ENCODE measurements at places on chromosomes 4 and X.
A peak's percentile ranks its signal among the peaks of the same experiment; 100 is the strongest.

- no peak for DNase-seq
Measured at GRCh38 chrX:42460706-42461105, 317.3 kb downstream of the PPP1R2C start.

DNA sequence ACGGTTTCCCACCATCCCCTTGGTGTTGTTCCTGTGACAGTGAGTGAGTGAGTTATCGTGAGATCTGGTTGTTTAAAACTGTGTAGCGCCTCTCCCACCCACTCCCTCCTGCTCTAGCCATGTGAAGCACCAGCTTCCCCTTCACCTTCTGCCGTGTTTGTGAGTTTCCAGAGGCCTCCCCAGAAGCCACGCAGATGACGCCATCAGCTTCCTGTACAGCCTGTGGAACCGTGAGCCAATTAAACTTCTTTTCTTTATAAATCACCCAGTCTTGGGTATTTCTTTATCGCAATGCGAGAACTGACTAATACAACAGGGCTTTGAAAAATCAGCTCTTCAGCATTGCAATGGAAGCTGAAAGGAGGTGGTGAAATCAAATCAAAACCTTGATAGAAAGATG is 50.0 kb downstream of the FGFBP1 start:
- DNase-seq = no peak

GRCh38 chr4:16837475-16837874 is 61.0 kb downstream of the LDB2 start:
- DNase-seq = no peak

- no peak for DNase-seq
Measured at GRCh38 chr4:112515198-112516065, 548 bp downstream of the NEUROG2 start.

- DNase-seq = peak; percentile 29
Measured at GRCh38 chr4:42151568-42152506, 618 bp downstream of the BEND4 start.

GRCh38 chr4:118850488-118851173 is 14.7 kb upstream of the SEC24D start:
- no peak for DNase-seq

DNA sequence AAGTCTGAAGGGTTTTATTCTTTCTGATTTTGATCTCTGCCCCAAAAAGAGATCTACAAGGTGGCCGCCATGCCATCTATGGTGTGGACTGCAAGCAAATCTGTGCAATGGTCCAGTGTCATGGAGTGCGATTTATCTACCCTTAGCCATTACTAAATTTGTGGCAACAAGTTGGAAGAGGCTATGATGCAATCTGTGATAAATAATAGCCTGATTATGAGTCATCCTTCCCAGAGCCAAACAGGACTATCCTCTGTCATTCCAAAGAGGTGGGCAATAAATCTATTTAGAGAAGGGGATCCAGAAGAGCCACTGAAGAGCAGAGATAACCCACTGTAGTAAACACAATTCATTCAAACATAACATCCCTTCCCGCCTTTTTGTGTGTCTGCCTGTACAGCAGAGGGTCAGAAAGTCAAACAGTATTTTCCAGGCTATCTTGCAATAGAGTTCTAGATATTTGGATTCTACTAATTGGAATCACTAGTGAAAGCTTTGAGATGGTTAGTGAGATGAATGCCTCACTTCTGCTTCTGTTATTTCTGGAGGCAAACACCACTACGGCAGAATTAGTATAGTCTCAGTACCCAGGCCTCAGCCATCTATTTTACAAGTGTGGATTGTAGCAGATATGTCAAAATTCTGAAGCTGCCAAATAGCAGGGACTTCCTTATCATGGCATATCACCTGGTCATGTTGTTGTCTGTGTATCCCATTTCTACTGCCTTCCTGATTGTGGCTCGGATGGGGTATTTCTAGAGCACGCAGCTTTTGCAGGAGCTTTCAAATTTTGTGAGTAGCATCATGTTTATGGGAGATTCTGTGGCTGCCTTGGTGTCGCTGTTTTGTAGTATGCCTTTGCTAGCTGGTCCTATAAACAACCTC is 192.0 kb downstream of the SMIM20 start:
- no peak for DNase-seq

- no peak for DNase-seq
Measured at GRCh38 chr4:167885071-167885470, 207.3 kb upstream of the ANXA10 start.

DNA sequence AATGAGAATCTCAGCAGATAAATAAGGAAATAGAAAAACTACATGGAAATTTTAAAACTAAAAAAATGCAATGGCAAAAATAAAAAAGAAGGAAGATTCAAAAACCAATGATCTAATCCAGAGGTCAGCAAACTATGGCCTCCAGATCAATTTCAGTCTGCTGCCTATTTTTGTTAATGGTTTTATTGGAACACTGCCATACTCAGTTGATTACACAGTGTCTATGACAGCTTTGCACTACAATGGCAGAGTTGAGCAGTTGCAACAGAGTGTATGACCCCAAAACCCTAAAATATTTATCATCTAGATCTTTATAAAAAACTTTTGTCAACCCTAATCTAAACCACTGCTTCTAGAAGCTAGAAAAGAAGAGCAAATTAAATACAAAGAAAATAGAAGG is 170.3 kb downstream of the RAB28 start:
- no peak for DNase-seq

- no peak for DNase-seq
Measured at GRCh38 chr4:120557372-120557771, 365.2 kb downstream of the PRDM5 start.

DNA sequence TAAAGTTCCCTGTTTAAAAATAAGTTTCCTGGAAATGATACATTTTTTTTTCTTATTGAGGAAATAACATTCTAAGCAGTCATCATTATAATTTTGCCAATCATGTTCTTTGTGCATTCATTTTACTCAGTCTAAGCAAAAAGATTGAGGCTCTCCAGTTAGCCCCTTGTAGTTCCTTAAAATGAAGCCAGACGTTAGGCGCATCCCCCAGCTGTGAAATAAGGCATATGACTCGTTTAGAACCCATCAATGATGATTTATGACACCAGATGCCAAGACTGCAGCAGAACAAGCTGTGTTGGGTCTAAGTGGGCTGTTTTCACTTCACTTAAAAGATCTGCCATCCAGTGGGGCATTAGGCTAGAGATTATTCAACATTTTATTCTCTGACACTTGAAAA is 17.0 kb downstream of the PDGFC start:
- DNase-seq = no peak

DNA sequence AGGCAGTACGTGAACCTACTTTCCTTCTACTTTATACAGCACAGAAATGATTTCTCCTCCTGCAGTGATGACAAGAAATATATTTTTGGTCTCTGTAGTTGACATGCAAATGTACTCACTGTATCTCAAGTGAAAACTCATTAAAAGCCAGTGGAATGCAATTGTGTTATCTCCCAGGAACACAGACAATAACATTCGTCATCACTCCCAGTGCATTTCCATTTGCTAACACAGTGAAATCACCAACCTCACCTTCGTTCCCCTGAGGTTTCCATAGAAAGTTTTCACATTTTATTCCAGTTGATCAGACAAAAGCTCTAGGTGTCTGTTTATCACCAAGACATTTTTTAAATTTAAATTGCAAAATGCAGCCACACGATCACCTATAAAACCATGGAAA is 2.5 kb upstream of the SPANXD start:
- no peak for DNase-seq

DNA sequence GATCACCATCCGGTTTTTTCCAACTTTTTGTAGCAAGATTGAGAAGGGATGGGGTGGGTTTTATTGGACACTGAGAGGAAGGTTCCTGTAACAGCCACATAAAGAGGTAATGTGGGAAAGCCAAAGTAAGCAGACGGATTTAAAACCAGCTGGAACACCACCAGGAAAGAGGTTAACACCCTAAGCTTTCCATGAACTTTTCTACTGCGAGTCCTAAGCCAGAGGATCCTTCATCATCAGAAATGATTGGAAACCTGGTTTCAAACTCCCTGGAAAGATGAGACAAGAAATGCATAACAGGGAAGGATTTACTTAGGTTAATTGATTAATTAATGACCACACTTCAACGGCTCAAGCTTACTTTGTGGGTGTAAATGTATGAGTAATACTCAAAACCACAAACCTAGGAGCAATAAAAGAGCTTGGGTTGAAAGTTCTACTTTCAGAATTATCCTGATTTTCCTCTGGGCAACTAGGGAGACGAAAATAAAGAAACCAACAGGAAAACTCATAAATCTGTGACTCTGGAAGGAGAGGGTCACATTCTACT is 91.5 kb downstream of the COX18 start:
- DNase-seq = no peak

DNA sequence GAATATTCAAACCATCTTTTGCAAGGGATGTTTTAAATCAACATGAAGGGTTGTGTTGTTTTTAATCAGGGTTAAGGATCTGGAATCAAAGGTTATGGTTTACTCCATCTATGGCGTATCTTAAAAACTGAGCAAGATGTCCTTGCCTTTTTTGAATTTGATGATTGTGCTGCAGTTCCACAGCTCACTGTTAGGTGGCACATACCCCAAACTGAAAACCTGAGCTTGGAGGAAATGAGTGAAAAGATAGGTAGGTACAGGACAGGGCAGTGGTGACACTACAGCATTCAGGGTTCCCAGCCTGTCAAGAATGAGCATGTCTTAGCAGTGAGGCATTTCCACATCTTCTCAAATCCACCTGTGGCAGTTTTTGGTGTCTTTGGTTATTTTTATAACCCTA is 13.1 kb upstream of the EOLA1 start:
- DNase-seq = no peak

DNA sequence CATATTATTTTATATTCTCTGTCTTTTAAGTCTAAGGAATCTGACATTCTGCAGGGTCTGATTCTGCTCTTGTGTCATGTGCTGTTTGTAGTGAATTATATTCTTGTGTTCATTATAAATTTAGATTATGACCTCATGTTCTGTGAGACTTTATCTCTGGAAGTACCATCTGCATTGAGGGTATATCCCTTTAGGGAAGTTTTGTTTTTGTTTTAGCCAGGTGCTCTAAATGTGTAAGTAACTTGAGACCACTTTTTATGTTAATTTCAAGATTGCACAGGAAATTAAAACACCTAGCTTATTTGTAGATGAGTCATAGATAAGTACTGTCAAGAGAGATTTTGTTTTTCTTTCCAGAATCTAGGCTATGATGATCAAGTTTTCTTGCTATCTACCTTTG is 35.0 kb upstream of the DKK2 start:
- DNase-seq = no peak

GRCh38 chr4:93879919-93880318 is 51.4 kb downstream of the ATOH1 start:
- DNase-seq = no peak

GRCh38 chrX:133670383-133670782 is 255.1 kb upstream of the GPC4 start:
- no peak for DNase-seq

- DNase-seq = no peak
Measured at GRCh38 chr4:6699903-6700302, 6.2 kb downstream of the S100P start.

DNA sequence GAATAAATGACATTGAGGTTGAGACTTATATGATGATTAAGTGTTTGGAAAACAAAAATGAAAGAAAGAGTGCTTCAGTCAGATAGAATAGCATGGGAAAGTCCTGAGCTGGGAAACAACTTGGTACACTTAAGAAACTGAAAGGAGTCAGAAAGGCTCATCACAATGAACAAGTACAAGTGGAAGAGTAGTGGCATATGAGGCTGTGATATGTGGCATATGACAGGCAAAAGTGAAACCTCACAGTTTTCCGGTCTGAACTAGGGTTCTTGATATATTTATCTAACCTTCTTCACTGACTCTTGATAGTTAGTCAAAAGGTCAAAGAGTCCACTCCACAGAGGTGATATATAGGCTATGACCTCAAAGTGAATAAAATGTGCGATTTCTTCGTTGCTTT is 537.1 kb upstream of the CXorf51A start:
- DNase-seq = no peak

DNA sequence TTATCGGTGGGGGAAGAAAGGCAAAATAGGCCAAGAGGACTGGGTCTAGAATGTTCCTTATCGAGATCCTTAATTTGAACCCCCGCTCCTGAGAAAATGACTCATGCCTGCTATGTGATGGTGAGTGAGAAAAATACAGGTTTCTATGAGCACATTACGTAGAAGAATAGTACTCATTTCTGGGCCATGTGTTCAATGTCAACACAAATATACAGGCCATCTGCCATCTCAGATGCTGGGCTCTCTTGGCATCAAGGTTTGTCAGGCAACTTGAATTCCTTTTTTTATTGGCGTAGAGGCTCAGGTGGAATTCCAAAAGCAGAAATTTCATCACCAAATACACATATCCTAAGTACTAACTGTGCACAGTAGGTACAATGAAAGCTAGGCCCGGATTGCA is 81.4 kb upstream of the TRIM2 start:
- DNase-seq = no peak

GRCh38 chrX:75276666-75277065 is 2.8 kb downstream of the UPRT start:
- DNase-seq = no peak

DNA sequence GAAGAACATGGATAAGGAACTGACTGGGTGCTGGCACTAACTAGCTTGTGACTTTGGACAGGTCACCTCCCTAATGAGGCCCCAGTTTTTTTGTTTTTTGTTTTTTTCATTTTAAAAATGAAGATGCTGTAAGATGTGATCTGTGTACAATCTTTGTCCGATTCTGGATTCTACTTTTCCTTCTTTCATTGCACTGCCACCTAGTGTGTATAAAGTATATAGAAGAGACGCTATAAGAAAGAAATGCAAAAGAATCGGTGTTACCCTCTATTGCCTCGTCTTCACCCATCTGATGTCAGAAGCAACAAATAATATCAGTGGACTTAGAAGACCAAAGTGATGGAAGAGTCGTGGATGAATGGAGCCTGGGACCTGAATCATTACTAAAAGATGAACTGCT is 58.6 kb upstream of the P2RY10 start:
- DNase-seq = no peak

DNA sequence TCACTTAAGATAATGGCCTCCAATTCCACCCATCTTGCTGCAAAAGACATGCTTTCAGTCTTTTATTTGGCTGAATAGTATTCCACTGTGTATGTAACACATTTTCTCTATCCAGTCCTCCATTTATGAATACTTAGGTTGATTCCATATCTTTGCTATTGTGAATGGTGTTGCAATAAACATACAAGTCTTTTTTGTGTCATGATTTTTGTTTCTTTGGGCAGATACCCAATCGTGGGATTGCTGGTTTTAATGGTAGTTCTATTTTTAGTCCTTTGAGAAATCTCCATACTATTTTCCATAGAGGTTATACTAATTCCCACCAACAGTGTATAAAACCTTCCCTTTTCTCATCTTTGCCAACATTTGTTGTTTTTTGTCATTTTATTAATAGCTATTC is 180.9 kb downstream of the SMIM20 start:
- DNase-seq = no peak

DNA sequence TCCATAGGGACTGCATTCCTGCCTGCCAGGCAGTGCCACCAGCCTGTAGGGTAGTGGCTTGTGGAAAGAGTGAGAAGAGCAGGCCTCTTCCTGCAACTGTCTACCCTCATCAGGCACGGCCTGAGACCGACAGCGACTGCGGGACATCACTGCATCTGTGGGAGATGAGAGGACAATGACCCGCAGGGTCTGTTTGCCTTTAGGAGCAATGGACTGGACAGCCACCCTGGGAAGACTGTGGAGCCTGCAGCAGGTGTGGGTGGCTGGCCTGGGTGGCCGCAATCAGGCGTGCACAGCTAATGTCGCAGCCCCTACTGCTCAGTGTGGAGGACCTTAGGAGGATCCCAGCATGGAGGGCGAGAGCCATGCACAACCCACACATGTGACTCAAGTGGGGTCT is 227.9 kb downstream of the PTTG2 start:
- DNase-seq = no peak

GRCh38 chrX:153984351-153985178 is 12.0 kb downstream of the TMEM187 start:
- DNase-seq = no peak

Data from anterior cingulate cortex (tissue), 58 donors.